ENCODE measurements at places on chromosomes 5 and 9.

DNA sequence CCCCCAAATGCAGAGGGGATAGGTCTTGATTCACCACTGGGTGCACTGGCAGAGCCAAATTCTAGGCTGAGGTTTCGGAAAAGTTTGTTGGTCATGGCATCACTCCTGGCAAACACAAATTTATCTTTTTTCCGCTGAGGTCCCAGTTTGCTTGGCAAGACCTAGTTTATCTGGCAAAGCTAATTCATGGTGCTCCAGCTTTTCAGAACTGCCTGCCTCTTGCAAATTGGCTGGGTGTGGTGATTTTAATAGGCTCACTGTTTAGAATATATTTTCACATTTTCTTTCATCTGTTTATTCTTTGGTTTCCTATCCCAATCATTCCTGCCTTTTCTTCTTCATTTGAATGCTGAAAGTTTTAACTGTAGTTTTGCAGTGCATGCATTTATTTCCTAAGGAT is 50.5 kb upstream of the MAMDC2 start:
- DNase-seq, result no peak

DNA sequence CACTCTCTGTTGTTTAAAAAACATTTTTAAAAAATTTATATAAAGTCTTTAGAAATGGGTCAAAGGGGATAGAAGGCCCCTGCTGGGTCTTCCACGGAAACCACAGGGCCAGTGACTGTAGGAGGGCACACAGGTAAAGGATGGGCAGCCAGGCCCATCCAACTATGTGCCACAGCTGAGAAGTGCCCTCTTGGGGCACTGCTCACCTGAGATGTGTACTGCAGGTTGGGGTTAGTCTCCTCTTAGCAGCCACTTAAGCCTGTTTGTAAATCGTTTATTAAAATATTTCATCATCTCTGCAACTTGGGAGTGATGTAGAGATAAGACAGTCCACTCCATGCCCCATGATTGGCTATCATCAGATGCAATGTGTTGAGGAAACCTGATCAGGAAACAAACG is 222.4 kb downstream of the DIRAS2 start:
- no peak for DNase-seq

GRCh38 chr9:87830446-87830845 is 52.2 kb upstream of the SPATA31E1 start:
- no peak for DNase-seq

DNA sequence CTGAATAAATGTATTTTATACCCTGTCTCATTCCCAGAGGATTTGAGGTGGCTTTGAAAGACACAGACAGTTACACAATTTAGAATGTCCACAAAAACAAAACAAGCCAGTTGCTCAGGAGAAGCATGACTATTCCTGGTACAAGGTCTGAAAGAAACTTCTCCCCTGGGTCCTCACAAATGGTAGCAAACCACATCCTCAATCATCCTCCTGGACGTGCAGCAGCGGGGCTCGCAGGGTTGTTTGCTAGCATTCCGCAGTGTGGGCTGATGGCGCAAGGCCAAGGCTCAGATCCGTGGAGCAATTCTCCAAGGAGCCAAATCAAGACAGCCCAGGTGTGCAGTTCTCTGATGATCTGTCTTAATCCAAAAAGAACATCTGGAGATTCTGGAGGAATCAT is 210.3 kb downstream of the ACTL7B start:
- DNase-seq, result no peak

DNA sequence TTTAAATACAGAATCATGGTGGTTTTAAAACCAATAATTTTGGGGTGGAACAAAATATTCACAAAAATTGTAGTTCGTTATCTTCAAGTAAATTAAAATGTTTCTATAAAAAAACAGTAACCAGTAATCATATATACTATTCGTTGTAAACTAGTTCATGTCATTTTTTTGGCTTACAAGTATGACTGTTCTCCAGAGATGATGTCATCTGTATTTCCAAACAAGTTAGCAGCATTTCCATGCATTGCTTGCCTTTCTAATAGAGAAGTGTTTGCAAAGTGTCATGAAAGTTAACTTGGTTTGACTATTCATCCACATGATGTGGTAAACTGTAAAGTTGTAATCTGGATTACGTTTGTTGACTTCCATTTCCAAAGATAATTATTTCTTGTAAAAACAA is 717.9 kb upstream of the ADAMTS16 start:
- DNase-seq, result no peak

DNA sequence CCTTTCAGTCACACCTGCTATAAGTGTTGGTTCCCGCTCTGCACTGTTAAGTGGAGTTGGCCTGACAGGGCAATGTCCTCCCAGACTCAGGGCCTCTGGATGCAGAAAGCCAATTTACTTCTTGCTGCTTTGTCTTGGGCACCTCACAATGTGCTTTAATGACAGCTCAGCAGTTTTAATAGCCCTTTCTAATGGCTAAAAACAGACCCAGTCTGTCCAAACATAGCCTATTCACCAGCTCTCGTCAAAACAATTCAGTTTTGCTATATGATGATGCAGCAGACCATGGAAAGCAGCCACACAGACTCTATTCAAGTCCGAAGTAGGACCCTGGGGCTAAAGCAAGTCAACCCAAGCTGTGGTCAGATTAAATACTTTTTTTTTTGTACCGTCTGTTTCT is 529.1 kb upstream of the SEMA6A start:
- DNase-seq, result no peak

- DNase-seq, result no peak
Measured at GRCh38 chr5:105836268-105836667, 1834.5 kb downstream of the EFNA5 start.

DNA sequence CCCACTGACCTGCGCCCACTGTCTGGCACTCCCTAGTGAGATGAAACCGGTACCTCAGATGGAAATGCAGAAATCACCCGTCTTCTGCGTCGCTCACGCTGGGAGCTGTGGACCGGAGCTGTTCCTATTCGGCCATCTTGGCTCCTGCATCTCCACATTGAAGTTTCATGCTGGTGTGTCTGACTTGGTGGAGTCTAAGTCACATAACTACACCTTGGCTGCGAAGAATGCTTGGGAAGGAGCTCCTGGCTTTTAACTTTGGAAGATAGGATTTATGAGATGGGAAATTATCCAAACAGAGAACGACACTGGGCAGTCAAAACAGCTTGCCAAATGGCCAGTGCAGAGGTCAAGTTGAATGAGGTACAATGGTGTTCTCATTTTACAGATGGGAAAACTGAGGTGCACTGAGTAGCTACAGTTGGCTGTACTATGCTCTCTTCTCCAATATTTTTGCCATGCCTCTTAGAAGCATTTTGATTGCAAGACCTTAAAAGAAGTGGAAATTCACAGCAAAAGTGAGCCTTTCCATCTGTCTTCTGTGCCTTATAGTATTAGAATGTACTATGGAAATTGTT is 36.7 kb downstream of the CCDC192 start:
- no peak for DNase-seq

DNA sequence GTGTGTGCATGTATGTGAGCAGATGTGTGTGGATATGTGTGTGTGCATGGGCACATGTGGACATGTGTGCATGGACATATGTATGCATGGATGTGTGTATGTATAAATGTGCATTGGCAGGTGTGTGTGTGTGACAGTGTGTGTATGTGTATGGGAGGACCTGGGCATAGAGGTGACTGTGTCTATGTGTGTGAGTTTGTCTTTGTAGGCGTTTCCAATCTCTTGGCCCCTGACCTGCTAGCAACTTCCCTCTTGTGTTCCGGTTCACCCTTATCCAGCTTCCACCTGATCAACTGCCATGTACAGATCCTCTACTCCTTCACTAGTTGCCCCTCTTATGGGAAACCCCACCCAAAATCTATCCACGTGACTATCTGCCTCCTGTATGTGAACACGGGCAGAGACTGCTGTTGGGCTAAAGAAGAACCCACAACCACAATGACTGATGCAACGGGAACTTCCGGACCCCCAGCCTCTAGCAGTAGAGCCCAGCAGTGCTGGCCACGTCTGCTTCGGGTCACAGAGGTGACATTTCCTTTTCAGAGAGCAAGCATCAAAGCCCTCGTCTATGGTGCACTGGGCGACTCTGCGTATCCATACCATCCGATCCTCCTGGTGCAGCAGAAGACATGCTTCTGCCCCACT is 24.9 kb upstream of the GADD45G start:
- no peak for DNase-seq

- peak; percentile 40 for DNase-seq
Measured at GRCh38 chr5:37774912-37775483, 64.8 kb downstream of the GDNF start.

DNA sequence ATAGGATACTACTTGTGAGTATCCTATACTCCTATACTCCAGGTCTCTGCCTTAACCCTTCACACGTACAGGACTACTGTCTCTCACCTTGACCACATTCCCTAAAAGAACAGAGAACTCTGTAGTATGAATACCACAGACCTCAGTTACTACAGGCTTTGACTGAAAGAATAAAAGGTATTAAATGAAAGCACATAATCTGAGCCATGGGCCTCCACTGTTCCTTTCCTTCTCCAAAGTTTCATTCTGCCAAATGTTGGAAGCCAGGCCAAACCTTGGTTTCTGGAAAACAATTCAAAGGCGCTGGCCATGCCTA is 191.5 kb downstream of the TSSK1B start:
- no peak for DNase-seq

GRCh38 chr5:14234204-14234603 is 91.1 kb downstream of the TRIO start:
- DNase-seq, result no peak

DNA sequence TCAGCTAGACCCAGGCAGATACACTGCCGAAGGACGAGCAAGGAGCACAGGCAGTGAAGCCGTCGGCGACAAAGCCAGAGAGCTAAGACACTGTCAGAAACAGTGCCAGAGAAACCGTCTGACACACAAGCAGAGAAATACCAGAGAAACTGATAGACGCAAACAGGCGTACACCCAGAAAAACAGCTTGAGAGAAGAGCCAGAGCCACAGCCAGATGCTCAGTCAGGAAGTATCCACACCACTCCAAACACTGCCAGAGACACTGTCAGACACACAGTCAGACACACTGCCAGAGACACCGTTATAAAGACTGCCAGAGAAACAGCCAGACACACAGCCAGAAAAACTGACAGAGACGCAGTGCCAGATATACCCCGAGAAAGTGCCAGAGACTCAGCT is 19.1 kb downstream of the CNTFR start:
- no peak for DNase-seq

GRCh38 chr5:175654339-175654738 is 3.5 kb upstream of the HRH2 start:
- DNase-seq, result no peak

- DNase-seq, result peak; percentile 17
Measured at GRCh38 chr5:151480384-151481293, 33.2 kb downstream of the SLC36A1 start.

GRCh38 chr5:172015346-172015745 is 8.9 kb upstream of the FBXW11 start:
- no peak for DNase-seq

GRCh38 chr5:7391814-7392692 is 3.9 kb upstream of the ADCY2 start:
- peak; percentile 66 for DNase-seq

DNA sequence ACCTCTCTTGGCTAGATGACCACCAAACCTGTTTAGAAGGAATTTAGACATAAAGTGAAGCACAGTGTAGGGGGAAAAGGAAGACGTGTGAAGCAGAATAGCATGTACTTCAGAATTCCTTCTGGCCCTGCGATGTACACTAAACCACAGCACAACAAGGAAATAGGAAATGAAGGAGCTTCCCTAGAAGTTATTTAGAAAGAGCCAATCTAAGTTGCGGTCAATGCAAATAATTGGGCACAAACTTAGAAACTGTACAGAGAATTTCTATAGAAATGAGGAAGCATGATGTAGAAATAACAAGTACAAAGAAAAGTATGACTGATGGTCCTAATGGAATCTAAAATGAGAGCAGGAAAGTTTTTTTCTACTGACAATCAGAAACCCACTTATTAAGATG is 41.5 kb downstream of the ANKRD55 start:
- no peak for DNase-seq

- DNase-seq, result no peak
Measured at GRCh38 chr5:122877518-122877917, 32.1 kb downstream of the SNX24 start.

DNA sequence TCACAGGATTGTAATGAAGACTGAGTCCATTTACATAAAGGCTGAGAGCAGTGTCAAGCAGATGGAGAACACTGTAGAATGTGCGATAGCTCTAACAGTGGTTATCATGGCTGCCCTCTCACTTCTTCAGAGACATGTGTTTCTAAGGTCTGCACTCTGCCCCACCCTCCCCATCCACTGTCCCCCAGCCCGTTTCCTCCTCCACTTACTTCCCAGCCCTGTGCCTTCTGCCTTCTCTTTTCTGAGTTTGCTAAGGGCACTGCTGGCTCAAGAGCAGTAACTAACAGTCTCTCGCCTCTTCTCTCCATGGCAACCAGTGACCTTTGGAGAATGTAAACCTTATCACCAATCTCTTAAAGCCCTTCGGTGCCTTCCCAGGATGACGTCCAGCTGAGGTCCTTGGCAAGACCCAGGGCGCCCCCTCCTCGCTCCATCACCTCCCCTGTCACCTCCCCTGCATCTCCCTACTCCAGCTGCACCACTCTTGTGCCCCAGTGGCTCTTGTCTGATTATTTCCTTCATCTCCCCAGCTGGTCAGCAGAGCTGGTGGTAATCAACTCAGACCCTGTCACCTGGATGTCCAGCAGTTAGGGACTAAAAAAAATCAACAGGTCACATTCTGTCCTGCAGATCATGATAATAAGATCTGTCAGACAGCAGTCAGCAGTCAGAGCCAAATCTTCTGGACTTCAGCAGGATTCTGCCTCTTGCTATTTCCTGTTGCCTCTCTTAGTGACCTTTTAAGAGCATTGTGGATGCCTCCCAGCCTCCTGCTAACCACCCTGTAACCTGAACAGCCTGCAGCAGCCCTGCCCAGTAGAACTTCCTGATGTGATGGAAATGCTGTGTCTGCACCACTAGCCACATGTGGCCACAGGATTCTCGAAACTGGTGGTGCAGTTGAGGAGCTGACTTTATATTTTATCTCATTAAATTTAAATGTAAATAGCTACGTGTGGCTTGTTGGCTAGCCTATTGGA is 9.0 kb downstream of the FXN start:
- DNase-seq, result no peak

GRCh38 chr5:80622756-80623155 is 31.7 kb upstream of the MSH3 start:
- no peak for DNase-seq

DNA sequence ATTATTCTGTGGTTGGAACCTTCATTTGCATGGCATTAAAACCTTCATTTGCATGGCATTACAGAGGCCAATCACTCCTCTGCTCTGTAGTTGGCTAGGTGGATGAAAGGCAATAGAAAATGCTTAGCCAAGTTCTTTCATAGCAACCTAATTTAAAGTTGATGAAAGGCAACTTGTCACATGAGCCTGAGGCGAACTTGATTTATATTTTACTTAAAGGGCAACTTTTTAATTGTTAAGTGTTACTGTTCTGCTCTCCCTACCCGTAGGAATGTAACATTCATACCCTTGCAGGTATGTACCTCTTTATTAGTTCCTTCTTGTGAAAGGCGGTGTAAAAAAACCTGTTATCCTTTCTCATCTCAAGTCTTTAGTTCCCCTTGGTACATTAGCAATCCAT is 7.9 kb upstream of the ERMP1 start:
- no peak for DNase-seq

- no peak for DNase-seq
Measured at GRCh38 chr9:99353408-99353807, 131.3 kb downstream of the SEC61B start.

- DNase-seq, result no peak
Measured at GRCh38 chr9:17611917-17612316, 33.1 kb downstream of the SH3GL2 start.

All from NCI-H82 (cell line).